CD4-positive, alpha-beta T cell treated with Interleukin-21 for 1 hour (primary cell): ENCODE measurements at places on chromosomes 4 and X.

GRCh38 chr4:38094419-38094818, 134.2 kb downstream of the PTTG2 start:
- DNase-seq: no peak

DNA sequence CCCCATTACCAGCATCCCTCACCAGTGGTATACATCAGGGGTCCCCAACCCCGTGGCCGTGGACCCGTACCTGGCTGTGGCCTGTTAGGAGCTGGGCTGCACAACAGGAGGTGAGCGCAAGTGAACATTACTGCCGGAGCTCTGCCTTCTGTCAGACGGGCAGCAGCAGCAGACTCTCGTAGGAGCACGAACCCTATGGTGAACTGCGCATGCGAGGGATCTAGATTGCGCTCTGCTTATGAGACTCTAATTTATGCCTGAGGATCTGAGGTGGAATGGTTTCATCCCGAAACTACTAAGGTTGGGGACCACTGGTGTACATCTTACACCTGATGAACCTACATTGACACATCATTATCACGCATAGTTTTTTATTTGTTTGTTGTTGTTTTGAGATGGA, 52.8 kb upstream of the DHX15 start:
- DNase-seq: no peak

DNA sequence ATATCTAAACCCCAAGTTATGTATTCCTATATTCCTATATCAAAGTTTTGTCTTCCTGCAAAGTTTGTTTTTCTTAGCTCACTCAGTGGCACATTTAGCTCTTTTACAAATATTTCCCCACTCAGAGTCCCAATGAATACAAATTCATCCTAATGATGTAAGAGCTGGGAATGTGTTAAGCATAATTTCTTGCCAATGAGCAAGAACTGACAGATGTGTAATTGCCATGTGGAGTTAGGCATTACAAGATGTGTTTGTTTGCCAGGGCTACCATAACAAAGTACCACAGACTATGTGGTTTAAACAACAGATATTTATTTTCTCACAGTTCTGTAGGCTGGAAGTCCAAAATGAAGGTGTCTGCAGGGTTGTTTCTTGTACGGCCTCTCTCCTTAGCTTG, 302.1 kb downstream of the KCTD8 start:
- no peak for DNase-seq

- DNase-seq: no peak
Measured at GRCh38 chr4:144179152-144179739, 38.7 kb upstream of the GYPA start.

- DNase-seq: no peak
Measured at GRCh38 chr4:159129814-159130550, 27.1 kb downstream of the RAPGEF2 start.

- DNase-seq: no peak
Measured at GRCh38 chrX:56600141-56600540, 36.7 kb downstream of the UBQLN2 start.

DNA sequence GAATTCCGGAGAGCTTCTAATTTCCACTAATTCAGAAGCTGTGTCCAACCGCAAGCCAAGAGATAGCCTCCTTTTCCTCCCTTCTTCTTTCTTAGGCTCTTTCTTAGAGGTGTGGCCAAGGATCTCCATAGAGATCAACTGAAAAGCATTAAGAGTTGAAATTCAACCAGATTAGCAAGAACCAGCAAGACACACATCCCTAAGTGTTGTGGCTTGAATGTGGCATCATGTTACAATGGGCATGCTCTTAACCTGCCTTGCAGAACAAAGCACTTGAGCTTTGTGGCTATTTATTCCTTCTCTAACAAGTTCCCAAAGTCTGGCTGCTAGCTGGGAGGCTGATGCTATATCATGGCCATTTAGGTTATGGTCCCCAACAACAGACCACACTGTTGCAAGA, 10.4 kb downstream of the ANOS1 start:
- no peak for DNase-seq

DNA sequence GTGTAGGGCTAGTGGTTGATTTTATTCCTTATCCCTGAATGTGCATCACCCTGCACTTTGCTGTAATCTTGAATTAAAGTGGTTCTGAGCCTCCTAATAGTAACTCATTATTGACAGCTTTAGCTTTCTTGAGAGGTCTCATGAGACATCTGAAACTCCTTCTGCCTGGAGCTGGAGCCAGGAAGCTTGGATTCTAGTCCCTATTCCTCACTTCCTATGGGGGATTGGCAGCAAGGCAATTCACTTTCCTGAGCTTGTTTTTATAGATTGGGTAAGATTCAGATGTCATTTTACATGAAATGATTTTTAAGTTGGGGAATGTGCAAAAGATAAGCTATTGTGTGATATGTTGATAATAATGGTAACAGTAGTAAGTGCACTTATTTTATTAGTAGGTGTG, 17.1 kb upstream of the ETNPPL start:
- DNase-seq: no peak

DNA sequence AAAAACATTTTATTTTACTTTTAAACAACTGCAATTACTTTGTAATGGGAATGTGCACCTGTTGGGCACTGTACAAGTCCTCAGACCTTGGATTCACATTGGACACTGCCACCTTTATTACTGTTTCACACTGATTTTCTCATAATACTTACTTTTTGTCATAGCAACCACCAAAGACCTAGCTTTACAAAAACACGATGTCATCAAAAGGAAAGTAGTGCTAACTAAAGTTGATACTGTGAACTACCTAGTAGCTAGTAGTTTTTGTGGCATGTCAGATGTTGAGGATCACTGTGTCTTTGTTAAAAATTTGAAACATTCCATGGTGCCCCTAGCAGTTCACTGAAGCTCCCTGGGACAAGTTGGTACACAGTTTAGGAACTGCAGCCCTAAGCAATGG, 62.9 kb upstream of the HOPX start:
- no peak for DNase-seq

DNA sequence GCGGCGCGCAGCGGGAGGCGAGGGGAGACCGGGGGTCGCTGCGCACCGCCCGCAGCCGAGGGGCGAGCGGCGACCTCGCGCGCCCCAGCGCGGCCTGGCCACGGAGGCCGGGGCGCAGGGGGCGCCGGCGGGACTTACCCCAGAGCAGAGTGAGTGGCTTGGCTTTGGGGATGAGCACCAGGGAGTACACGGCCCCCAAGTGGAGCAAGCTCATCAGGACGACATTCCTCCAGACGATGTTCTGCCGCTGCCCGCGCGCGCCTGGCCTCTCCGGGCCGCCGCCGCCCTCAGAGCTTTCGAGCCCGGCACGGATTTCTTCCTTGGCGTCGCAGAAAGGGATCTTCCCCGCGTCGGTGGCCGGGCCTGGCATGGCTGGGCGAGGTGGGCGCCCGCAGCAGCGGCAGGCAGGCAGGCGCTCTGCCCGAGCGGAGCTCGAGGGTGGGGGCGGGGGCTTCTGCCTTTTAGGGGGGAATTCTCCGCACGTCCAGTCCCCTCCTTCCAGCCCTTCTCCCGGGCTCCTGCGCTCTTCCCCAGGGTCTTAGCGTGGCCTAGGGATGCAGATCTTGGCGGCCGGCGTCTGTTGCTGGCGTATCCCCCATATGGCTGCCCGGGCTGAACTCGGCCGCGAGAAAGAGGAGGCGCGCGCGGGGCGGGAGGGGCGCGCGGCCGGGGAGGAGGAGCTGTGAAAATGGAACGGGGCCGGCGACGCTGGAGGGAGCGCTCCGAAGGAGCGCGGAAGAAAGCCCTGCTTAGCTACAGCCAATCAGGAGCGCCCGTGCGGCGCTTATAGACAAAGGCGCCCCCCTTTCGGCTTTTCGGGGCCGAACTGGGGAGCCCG, at the start of gene SCD5:
TSS of gene SCD5 (minus strand) at position 629 of the 838 bp plus-strand sequence. CDS start at position 370, 259 bp downstream.
- DNase-seq: peak; percentile 81

DNA sequence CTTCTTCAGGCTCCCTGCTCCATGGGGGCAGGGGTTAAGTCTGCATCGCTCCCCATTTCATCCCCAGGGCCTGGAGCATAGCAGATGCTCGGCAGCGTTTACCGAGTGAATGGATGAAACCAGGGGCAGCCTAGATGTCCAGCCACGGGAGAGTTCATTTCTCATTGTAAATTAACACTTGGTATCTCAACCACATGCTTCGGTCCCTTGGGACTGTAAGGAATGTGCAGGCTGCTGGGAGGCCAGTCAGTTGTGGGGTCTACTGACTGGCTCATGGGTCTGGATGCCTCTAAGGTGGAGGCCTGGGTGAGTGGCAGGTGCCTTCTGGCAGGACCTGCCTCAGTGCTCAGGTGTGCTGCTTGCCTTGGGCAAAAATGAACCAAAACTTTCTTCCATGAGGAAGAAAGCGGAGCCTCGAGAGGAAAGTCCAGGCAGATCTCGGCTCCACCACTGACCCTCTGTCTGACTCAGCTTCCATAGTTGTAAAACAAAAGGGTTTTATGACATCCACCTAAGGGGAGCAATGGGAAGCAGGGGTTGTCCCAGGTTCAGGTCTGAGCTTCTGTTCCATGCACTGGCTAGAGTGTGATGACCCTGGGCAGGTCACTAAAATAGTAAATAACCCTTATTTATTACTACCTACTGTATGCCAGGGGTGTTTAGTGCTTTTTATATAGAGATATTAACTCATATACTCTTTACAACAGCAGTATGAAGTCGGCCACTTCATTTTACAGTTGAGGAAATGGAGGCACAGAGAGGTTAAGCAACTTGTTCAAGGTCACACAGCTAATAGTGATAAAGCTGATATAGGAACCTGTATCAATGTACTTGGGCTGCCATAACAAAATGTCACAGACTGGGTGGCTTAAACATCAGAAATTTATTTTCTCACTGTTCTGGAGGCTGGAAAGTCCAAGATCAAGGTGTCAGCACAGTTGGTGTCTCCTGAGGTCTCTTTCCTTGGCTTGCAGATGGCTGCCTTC, 144.3 kb upstream of the STX18 start:
- DNase-seq: no peak

DNA sequence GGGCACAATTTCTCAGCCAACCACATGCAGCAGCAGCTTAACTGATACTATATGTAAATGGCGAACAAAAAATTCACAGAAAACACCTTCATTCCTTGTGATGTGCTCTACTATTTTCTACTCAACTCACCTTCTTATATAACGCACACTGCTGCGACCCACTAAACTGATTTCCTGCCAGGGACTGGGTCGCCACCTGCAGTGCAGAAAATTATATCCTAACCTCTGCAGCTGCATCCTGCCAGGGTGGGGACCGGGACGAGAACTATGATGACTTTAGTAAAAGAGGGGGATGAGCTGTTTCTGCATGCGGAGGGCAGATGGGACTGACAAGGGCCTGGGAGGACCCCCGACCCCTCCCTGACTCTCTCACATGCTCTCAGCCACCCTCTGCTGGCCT, 27.4 kb downstream of the ABLIM2 start:
- DNase-seq: no peak

GRCh38 chrX:40471965-40472648, 108.7 kb upstream of the ATP6AP2 start:
- DNase-seq: peak; percentile 10

- no peak for DNase-seq
Measured at GRCh38 chrX:145524931-145525330, 277.6 kb downstream of the SPANXN1 start.

- DNase-seq: no peak
Measured at GRCh38 chr4:85491527-85491926, 16.6 kb downstream of the ARHGAP24 start.

DNA sequence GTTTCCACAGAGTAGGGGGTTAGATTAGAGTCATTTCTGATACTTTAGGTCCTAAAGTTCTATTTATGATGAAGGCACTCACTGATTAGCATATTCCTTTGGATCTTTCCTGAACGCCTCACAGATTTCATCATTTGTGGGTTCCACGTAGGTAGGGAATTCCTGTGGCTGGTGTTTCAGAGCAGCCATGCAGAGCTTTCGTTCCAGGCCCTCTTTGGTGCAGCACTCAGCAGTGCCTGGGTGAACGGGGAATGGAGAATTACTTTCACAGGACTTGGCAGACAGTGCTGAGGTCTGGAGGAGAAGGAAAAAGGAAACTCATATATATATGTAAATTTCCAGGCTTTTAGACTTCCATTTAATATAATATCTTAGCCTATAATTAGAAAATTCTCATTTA, 18.5 kb downstream of the GC start:
- DNase-seq: no peak

DNA sequence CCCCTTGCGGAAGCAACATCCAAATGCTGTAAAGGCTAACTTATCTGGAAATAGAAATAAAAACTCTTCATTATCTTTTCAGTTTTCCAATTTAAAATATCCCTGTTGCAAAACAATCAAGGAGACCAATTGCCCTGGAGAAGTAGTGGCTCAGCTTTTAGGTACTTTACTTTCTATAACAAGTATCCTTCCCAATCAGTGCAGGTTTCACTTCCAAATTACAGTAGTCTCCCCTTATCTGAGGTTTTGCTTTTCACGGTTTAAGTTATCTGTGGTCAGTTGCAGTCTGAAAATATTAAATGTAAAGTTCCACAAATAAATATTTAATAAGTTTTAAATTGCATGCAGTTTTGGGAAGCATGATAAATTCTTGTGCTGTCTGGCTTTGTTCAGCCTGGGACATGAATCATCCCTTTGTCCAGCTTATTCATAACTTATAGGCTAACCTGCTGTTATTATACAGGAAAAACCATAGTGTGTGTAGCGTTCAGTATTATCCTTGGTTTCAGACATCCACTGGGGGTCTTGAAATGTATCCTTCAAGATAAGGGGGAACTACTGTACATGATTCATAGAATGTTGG, 973.1 kb upstream of the GRID2 start:
- DNase-seq: no peak

GRCh38 chr4:92100975-92101374, 202.8 kb upstream of the GRID2 start:
- DNase-seq: no peak

DNA sequence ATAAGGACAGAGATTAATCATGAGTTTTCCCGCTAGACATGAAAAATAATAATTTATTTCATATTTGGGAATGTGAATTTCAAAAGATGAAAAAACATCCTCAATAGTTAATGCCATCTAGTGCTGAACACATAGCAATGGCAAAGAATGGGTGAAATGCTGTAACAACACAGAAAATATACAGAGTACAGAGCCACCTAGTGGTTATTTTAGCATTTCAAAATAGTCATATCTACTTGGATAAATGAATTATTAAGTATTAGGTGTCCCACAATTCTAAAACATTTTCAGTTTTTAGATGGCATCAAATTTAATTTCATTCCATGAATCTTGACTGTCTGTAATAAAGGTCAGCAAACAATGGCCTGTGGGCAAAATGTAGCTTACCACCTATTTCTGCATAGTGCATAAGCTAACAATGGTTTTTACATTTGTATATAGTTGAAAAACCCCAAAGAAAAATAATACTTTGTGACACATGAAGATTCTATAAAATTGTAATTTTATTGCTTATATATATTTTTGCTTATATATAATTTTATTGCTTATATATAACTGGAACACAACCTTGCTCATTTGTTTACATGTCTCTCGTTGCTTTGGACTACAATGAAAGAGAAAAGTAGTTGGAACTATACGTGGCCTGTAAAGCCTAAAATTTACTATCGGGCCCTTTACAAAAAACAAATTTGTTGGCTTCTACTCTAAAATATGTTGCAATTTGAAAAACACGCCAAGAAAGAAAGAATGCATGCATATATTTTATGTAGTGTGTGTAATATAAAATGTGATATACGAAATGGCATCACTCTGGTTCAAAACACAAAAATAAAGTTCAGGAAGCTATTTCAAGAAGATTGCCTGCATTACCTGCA, 99.1 kb upstream of the FAM47C start:
- no peak for DNase-seq
